ENCODE measurements at places on chromosomes 5 and 9.

DNA sequence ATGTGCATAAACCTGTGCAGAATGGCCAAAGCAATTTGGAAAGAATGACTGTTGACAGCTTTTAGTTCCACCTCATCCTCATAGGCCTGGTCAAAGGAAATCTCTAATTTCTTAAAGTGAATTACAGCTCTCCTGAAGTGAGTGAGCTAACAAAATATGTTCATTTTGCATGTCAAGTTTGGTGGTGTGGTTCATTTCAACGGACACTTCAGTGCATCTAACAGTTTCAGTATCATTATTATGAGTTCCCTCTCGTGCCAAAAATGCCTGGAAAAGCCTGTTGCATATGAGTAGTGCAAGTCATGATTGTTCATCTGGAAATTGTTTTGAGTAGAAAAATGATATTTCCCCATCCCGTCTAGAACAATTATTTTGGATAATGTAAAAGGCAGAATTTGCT is 53.2 kb upstream of the HMHB1 start:
- DNase-seq: no peak

- no peak for DNase-seq
Measured at GRCh38 chr5:112848116-112848811, 12.8 kb upstream of the SRP19 start.

- no peak for DNase-seq
Measured at GRCh38 chr5:158456756-158457155, 597.8 kb upstream of the CLINT1 start.

DNA sequence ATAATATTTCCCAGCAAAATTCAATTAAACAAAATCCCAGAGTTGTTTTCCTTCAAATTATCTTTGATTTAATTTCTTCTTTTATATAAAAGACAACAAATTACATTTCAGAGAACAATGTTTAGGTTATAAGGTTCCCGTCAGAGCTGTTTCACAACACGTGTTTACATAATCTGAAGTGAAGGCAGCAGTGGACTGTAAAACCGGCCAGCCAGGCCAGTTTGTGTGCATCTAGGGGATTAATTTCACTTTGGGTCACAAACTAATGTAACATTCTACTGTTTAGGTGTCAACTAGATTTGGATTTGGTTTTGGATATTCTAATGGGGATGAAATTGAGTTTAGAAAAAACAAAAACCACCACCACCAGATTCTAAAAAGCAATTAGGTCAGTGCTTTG is 86.5 kb upstream of the PLPP1 start:
- no peak for DNase-seq

DNA sequence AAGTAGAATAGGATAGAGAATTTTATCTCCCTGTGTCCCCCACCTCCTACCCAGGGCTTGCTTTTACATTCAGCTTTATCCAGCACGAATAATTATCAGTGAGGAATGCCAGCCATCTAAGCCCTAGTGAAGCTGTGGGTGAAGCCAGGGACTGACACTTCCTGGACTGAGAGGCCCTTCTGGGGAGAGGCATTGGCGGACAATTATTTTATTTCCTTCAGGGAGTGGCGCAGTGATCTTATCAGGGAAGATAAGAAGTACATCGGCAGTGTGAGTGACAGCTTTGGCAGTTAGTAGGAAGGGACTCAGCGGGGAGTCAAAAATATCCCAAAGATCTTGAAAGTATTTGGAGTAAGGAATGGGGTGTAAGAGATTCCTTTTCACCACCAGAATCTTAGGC is 34.9 kb upstream of the RPS23 start:
- no peak for DNase-seq

- DNase-seq: no peak
Measured at GRCh38 chr5:6832994-6833393, 119.8 kb downstream of the TENT4A start.

Measured in activated T-cell treated with anti-CD3 and anti-CD28 coated beads, Interleukin-2, amount 50 U/mL, for 1 hour (primary cell).